ENCODE measurements at places on chromosomes 11 and 22.

- H3K36me3 ChIP-seq: peaks cover 3% of the 10 kb centered on the region
- H3K4me3 ChIP-seq: no peak overlapping the region
- peaks cover 3% of the 10 kb centered on the region for H3K4me1 ChIP-seq
- no peak overlapping the region for H3K27ac ChIP-seq
- DNase-seq: no peak
Measured at GRCh38 chr11:1532606-1533341, 39.3 kb downstream of the DUSP8 start.

- no peak overlapping the region for H3K27ac ChIP-seq
- peaks cover 2% of the 10 kb centered on the region for H3K4me1 ChIP-seq
- DNase-seq: no peak
- no peaks in the 10 kb centered on the region for H3K36me3 ChIP-seq
- no peak overlapping the region for H3K4me3 ChIP-seq
Measured at GRCh38 chr11:8717544-8717875, 34.9 kb downstream of the RPL27A start.

- H3K36me3 ChIP-seq: no peaks in the 10 kb centered on the region
- no peak overlapping the region for H3K27ac ChIP-seq
- no peak overlapping the region for H3K4me3 ChIP-seq
- DNase-seq: no peak
- H3K4me1 ChIP-seq: peaks cover 13% of the 10 kb centered on the region
Measured at GRCh38 chr11:79021601-79022000, 419.2 kb downstream of the TENM4 start.

DNA sequence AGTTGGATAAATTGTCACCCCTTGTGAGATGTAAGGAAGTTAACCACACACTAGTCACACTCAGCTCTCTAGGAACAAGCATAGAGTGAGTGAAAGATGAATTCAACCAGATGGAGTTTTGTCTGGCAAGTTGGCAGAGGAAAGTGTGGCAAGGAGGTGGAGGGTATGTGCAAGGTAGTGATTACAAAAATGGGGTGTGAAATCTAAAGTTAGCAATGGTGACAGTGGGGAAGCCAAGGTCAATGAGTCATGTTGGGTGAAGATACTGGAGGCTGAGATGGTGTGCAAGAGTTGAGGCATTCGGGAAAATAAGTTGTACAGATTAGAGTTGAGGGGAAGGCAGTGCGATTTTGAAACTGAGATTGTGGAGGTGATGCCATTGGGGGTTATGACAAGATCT is 33.7 kb downstream of the MRGPRX2 start:
- H3K4me1 ChIP-seq: peaks cover 4% of the 10 kb centered on the region
- peaks cover 2% of the 10 kb centered on the region for H3K27me3 ChIP-seq
- H3K4me3 ChIP-seq: no peak overlapping the region
- H3K27ac ChIP-seq: no peak overlapping the region
- DNase-seq: no peak
- H3K36me3 ChIP-seq: no peaks in the 10 kb centered on the region

Measured in activated T-helper 2 cell treated with anti-CD3 and anti-CD28 coated beads, Interferon-gamma antibody, Interleukin-2, Interleukin-4, amounts not matched to agents 10 μg/mL and 5 μg/mL and 100 μg/mL, durations not matched to agents 14 hours and 24 hours and 36 hours (primary cell).